ENCODE measurements at places on chromosomes 2 and 18. TPM values are rescaled to one million over a fixed set of nuclear protein-coding genes. Genes with fewer than 3 reads are reported as not detected.

DNA sequence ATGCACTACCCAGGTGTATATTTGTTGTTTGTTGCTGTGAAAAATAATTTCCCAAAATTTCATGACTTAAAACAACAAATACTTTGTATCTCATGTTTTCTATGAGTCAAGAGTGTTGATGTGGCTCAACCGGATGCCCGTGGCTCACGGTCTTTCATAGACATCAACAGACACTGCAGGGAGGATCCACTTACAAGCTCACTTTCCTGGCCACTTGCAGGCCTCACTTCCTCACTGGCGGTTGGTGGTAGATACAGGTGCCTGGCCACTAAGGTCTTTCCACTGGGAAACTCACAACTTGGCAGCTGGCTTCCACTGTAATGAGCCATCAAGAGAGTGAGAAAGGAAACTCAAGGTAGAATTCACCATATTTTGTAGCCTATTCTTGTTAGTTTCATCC is 662.9 kb downstream of the IRS1 start:
- H3K36me3 ChIP-seq, result no peaks in the 10 kb centered on the region
- no peak overlapping the region for H3K27ac ChIP-seq
- H3K27me3 ChIP-seq, result no peaks in the 10 kb centered on the region
- no peaks in the 10 kb centered on the region for H3K4me1 ChIP-seq
- DNase-seq, result no peak

GRCh38 chr2:160667811-160668210 is 174.2 kb upstream of the RBMS1 start:
- no peak for DNase-seq
- H3K36me3 ChIP-seq, result no peaks in the 10 kb centered on the region
- no peak overlapping the region for H3K4me3 ChIP-seq
- H3K4me1 ChIP-seq, result peaks cover 13% of the 10 kb centered on the region
- H3K27ac ChIP-seq, result no peak overlapping the region
- no peaks in the 10 kb centered on the region for H3K27me3 ChIP-seq

The FER1L5 gene
- 0.14 TPM for total RNA-seq

- H3K4me1 ChIP-seq, result peaks cover 10% of the 10 kb centered on the region
- no peaks in the 10 kb centered on the region for H3K36me3 ChIP-seq
- no peak overlapping the region for H3K27ac ChIP-seq
- H3K27me3 ChIP-seq, result no peaks in the 10 kb centered on the region
Observed at GRCh38 chr2:18176679-18177215, 298.3 kb downstream of the KCNS3 start.

GRCh38 chr2:231359948-231360347 is 35.6 kb upstream of the B3GNT7 start:
- H3K27me3 ChIP-seq, result no peaks in the 10 kb centered on the region
- H3K27ac ChIP-seq, result no peak overlapping the region
- no peak overlapping the region for H3K4me3 ChIP-seq
- peaks cover 4% of the 10 kb centered on the region for H3K4me1 ChIP-seq
- H3K36me3 ChIP-seq, result no peaks in the 10 kb centered on the region
- no peak for DNase-seq

DNA sequence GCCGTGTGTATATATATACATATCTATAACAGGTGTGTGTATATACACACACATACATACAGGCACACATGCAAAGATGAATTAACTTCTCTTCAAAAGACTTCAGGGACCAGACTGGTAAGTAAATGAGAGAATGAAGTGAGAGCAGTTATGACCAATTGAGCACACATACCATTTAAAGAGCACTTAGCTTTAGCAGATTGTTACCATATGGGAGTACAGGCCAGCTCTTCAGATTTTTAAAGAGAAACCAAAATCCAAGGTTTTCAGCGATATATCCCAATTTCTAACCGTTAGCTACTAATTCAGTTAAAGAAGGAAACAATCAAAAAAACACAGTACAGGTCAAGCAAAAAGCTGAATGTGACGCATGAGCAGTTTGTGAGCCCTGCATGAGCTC is 23.7 kb downstream of the INPP1 start:
- H3K27me3 ChIP-seq, result no peaks in the 10 kb centered on the region
- peaks cover 50% of the 10 kb centered on the region for H3K36me3 ChIP-seq
- H3K4me1 ChIP-seq, result no peaks in the 10 kb centered on the region
- no peak for DNase-seq

The HJURP gene
- 1.2 TPM for total RNA-seq

Measured in upper lobe of right lung (tissue), 1 donor.